Fibroblast of skin of right quadriceps (primary cell): ENCODE measurements at places on chromosomes 6 and 20.

DNA sequence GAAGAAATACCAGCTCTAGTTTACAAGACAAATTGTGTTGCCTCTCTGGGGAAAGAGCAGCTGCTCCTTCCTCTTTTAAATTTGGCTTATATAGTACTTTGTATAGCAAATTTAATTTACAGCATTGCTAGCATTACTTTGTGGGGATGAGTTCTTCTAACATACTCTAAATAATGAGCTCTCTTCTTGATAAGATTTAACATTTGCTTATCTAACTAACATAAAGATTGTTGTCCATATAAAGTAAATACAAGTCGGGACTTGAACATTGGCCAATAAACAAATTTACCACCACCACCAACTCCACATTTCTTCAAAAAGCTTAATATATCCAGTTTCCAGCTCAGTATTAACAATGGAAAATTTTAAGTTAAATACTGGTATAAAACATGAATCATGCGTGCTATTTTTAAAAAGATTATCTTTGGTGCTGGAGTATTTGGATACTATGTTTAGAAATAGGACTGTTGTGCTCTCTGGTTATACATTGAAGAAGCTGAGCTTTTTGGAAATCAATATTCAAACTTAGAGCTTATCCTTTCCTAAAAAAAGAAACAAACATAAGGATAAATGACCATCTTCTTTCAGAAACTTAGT lies 1146.9 kb upstream of the GJE1 start:
- DNase-seq = no peak

DNA sequence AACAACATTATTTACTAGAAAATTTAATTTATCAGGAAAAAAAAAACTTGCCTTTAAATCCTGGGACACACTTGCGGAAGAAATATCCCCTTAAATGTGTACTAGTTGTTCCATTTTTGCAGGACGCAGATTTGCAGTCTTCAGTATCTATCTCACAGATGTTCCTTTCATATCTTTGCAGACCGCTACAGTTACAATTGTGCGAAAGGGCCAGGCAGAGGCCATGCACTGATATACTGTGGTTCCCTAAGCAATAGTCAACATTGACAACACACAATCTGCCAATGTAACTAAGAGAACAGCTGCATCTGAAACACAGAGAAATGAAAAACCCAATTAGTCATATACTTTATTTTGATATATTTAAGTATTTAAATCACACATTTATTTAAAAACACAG lies 411.2 kb downstream of the EYS start:
- no peak for DNase-seq

DNA sequence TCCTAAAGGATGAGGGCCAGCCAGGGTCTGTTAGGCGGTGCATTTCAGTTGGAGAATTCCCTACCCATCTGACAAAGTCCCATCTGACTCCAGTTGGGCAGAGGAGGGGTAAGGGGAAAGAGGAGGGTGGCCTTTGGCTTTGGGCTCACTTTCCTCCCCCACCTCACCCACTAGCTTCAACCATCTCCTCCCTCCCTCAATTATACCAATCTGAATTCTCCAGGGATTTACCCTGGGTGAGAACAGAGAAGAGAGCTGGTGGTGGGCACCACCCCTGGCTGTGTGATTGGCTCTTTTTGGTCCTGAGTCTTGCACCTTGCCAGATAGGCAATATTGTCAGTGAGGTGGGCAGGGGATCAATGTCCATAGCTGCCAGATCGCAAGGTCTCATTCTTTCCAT lies 3.2 kb downstream of the HMGA1 start:
- no peak for DNase-seq

DNA sequence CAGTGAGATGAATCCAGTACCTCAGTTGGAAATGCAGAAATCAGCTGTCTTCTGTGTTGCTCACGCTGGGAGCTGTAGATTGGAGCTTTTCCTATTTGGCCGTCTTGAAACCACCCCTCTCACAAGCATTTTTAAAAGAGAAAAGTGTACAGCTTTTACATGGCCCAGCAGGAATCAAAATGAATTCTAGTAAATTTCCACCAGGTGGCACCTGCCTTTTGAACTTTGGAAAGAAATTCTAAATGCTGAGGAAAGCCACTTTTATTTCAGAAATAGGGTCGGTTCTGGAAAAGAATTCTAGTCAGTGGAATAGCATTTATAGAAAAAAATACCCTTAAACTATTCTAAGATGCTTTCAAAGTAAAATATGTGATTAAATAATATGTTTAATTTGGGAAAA lies 647.8 kb downstream of the CD109 start:
- DNase-seq = no peak

GRCh38 chr6:7207720-7208119 lies 100.0 kb downstream of the RREB1 start:
- DNase-seq = no peak

DNA sequence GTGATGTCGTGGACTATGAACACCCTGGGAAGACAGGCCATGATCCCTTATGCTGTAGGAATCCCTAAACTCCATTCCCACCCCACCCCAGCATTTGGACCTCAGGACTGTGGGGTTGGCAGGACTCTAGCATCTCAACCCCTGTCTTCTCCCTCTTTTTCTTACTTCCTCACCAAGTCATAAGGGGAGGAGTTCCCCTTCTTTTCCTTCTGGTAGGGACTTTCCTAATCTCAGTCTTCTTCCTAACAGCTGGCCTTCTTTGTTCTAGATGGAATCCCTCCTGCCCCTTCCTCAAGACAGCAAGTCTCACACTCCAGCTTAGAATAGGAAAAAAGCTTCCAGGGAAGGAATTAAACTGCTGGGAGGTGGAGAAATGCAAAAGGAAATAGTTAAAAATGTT lies 2.3 kb upstream of the SIRPB2 start:
- DNase-seq = no peak

GRCh38 chr20:47676219-47676721 lies 109.0 kb downstream of the SULF2 start:
- no peak for DNase-seq

- no peak for DNase-seq
Measured at GRCh38 chr6:69179681-69180080, 544.6 kb downstream of the ADGRB3 start.

DNA sequence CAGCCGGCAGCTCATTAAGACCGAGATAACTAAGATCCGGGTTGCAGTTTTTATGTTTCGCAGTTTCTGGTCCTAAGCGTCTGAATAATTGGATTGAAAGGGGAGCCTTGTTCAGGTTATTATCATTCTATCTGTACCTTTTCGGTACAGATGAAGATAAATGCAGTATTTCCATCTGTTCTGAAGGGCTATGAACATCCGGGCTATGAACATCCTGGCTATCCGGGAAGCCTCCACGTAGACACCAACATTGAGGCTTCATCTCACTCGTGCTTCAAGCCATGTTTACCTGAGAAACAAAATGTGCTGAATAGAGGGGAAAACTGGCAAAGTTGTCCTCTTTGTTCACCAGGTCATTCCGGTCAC lies 399 bp upstream of the REPS1 start:
- DNase-seq = no peak
